Activated T-cell treated with anti-CD3 and anti-CD28 coated beads, Interleukin-2, amount 50 U/mL, for 4 hours (primary cell): ENCODE measurements at places on chromosomes 5 and 9. TPM values are rescaled to one million over a fixed set of nuclear protein-coding genes. Genes with fewer than 3 reads are reported as not detected.

- no peak for DNase-seq
Measured at GRCh38 chr5:2134543-2135292, 252.0 kb upstream of the IRX4 start.

GRCh38 chr5:3100921-3101551 lies 349.6 kb upstream of the IRX2 start:
- DNase-seq, result no peak

GRCh38 chr9:6780690-6781089 lies 22.9 kb downstream of the KDM4C start:
- no peak for DNase-seq

GRCh38 chr5:131536850-131537448 lies 98.1 kb downstream of the RAPGEF6 start:
- DNase-seq, result no peak

SCGB3A2 gene
- not detected for total RNA-seq

GRCh38 chr5:64165500-64166200 lies at the start of gene RNF180:
Gene RNF180, plus strand, starts transcription at chr5:64165843. Its CDS starts 34,965 bp downstream, at chr5:64200808.
- DNase-seq, result no peak

DNA sequence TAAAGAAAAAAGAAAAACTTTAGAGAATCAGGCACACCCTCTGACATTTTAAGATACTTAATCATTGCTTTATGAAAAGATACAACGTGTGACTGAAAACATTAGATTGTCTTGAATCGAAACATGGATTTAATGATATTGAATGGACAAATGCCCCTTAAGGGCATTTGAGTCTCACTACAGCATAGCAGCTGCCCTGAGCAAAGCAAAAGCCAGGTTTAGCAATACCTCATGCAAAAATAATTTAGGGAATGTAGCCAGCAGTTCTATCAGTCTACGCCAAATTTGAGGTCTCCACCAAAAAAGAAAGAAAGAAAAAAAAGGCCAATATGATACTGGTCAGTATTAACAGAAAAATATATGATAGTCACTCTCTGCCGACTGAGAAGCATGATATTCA lies 56.6 kb upstream of the LMNB1 start:
- DNase-seq, result no peak

GRCh38 chr9:91623004-91623403 lies 199.4 kb upstream of the NFIL3 start:
- no peak for DNase-seq

DNA sequence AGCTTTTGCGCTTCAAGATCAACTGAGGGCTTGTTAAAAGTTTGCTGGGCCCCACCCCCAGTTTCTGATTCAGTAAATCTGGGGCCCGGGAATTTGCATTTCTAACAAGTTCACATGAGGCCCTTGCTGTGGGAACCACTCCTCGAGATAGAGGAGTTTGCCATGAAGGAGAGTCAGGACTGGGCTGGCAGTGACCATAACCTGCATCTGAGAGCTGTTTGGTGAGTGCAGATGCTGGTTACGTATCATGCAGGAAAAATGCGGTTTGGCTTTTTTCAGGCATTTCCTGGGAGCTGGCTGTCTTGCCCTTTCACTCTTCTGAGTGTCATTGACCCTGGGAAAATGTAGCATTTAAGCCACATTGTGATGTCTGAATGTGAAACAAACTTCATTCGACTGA lies 9.4 kb upstream of the ANGPTL2 start:
- no peak for DNase-seq

GRCh38 chr5:155052532-155052931 lies 39.0 kb downstream of the KIF4B start:
- no peak for DNase-seq

DNA sequence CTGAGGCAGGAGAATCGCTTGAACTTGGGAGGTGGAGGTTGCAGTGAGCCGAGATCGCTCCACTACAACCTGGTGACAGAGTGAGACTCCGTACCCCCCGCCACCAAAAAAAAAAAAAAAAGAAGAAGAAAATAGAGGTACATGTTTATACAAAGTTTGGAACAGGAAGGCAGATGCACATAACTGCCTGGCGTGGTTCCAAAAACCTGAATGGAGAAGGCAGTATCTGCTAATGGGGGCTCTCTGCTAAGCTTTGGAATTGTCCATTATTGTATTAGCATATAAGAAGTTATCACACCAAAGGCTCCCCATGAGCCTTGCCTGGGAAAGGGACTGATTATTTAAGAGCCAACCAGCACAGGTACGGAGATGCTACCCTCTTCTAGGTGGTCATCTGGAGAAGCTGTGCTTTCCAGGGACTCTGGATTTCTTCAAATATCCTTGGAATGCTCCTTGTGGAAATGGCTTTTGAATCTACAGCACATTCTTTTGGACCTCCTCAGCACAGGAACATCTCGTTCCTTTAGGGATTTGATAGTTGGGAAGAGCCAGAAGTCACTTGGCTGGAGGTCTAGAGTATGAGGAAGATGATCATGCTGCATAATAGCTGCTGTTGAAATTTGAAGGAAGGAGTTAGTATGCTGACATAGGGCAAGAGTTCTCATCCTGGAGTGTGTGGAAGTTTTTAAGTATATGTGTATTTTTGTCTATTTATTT lies 42.5 kb upstream of the ABCA1 start:
- no peak for DNase-seq

DNA sequence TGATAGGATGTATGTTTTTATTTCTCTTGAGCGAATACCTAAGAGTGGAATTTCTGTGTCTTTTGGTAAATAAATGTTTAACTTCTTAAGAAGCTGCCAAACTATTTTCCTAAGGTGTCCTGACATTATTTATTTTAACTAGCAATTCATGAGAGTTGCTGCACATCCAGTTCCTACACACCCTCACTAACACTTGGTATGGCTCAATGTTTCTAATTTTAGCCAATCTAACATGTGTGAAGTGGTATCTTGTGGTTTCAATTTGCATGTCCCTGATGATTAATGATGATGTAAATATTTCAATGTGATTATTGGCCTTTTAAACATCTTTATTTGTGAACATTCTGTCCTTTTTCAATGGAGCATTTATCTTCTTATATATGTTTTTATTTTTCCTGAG lies 2095.5 kb upstream of the C9orf72 start:
- no peak for DNase-seq

GRCh38 chr5:52702877-52703276 lies 84.8 kb upstream of the ITGA1 start:
- DNase-seq, result no peak

- no peak for DNase-seq
Measured at GRCh38 chr5:126769703-126770102, 7.2 kb upstream of the LMNB1 start.

DNA sequence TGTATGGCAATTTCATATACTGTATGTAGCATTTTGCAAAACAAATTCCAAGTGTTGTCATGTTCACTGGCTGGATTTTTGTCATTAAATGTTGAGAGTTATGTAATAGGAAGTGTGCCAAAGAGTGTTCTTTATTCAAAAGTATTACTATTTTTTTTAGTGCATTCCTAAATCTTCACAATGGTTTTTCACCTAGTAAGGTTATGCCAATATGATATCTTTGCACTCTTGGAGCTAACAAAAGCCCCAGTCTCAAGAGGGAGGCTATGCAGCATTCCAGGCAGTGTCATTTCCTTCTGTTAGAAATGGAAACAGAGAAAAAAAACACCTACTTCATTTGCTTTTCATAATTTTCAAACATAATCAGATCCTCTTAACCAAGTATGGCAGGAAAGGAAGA lies 5.1 kb upstream of the SSBP2 start:
- no peak for DNase-seq

GRCh38 chr5:158270996-158271554 lies 412.1 kb upstream of the CLINT1 start:
- no peak for DNase-seq

DNA sequence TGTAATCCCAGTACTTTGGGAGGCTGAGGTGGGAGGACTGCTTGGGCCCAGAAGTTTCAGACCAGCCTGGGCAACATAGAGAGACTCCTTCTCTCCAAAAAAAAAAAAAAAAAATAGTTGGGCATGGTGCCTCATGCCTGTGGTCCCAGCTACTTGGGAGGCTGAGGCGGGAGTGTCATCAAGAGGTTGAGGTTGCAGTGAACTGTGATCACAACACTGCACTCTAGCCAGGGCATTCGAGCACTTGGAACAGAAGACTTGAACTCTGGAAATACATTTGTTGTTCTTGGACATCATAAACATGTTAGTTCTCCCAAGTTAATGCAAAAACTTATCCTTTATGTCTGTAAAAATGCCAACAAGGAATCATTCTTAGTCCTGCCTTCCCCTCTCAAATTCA lies 29.6 kb downstream of the EHMT1 start:
- DNase-seq, result no peak

GRCh38 chr5:154236536-154237375 lies 46.2 kb downstream of the GALNT10 start:
- DNase-seq, result no peak

GRCh38 chr9:16680541-16680940 lies 189.9 kb downstream of the BNC2 start:
- no peak for DNase-seq

GRCh38 chr5:32639943-32640342 lies 54.6 kb downstream of the SUB1 start:
- DNase-seq, result no peak

- no peak for DNase-seq
Measured at GRCh38 chr5:66012271-66012670, 85.9 kb downstream of the ERBIN start.

DNA sequence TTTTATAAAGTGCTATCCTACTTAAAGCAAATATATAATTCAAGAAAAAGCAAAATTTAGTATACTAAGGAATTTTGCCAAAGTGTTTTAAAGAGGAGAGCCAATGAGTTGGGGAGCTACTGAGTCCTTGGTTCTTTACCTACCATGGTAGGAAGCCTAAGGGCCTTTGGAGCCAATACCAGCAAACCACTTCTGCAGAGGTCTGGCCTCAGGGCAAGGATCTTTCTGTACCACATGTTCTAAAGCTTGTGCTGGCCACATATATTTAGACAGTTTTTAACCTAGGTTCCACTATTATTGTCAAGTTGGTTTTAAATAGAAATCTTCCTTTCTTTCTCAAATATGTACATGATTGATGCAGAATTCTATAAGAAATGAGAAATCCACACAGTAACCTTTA lies 172.3 kb upstream of the NREP start:
- no peak for DNase-seq

GRCh38 chr5:81698813-81699212 lies 52.1 kb downstream of the SSBP2 start:
- DNase-seq, result no peak

DNA sequence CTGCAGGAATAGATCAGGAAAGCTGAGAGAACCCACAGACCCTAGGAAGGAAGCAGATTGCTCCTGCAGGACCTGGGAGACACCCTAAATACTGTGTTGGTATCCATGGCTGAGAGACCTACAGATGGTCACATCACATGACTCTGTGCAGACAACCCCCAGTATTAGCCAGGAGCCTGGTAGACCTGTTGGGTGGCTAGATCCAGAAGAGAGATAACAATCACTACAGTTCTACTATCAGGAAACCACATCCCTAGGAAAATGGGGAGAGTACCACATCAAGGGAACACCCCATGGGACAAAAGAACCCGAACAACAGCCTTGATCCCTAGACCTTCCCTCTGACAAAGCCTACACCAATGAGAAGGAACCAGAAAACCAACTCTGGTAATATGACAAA lies 24.2 kb upstream of the MELK start:
- DNase-seq, result no peak

DNA sequence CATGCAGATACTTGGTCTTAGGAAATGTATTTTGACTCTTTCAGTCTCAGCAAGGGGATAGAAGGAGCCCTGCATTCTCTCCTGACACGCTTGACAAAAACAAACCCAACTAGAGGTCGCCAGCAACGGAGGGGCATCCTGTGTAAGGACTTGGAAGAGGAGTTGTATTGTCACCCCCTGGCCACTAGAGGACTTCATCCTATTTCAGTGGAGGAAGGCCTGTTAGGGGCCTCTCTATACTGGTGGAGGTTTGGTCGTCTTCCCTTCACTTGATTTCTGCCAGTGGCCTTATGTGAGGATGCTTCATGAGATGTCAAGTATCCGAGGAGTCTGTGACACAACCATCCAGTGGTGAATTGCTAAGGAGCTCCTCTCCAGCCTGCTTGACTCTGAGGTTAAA lies 122.8 kb upstream of the STC2 start:
- no peak for DNase-seq

DNA sequence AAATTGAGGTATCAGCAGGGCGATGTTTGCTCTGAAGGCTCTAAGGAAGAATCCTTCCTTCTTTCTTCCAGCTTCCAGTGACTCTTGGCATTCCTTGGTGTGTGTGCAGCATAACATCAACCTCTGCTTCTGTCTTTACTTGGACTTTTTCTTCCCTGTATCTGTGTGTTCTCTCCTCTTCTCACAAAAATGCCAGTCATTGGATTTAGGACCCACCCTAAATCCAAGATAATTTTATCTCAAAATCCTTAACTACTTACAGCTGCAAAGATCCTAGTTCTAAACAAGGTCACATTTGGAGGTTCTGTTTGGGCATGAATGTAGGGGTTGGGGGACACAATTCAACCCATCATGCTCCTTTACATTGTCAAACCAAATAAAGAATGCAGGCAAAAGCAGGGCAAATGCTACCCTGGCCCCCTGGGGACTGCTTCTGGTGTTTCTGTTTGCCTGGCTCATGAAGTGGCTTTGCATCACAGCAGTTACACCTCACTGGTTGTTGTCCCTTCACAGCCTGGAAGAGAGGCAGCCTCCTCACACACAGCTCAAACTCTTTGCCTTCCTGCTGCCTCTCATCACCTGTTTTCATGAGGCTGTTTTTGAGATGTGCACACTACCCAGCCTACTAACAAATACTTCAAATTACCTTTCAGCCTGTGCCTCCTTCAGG lies 64.8 kb upstream of the PLCXD3 start:
- no peak for DNase-seq

GRCh38 chr5:59158637-59159391 lies 575.9 kb downstream of the RAB3C start:
- no peak for DNase-seq

DNA sequence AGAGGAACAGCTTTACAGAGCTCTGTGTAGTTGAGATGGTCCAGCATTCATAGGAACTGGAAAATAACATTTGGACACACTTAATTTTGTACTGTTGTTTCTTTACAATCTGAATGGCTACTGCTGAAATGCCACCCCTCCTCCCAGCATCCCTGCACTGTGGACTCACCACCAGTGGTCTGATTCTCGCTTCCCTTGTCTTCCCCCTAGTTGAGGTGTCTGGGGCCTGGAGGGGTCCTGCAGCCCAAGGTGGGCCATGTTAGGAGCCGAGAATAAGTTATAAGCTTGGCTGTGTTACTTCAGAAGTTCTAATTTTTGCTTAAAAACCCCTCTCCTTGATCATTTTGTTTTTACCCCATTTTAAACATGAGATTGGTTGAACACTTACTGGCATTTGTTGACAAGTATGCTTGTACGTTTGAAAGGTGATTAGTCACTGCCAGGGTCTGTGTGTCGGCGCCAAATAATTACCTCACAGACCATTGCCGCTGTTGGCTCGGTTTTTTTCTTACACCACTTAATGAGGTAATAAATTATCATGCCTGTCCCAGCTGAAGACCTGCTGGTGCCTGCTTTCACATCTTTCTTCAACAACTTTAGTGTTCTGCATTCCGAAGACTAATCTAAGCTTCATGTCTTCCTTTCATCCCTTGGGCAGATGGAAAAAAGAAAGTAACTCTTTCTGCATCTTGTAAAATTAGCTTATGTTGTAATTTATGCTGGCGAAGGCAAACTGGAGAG lies 65.8 kb downstream of the MCCC2 start:
- no peak for DNase-seq
